ENCODE measurements at places on chromosomes 5 and 9. TPM values are rescaled to one million over a fixed set of nuclear protein-coding genes. Genes with fewer than 3 reads are reported as not detected.
A peak's percentile ranks its signal among the peaks of the same experiment; 100 is the strongest.

GRCh38 chr9:127147251-127147650 is 24.8 kb upstream of the ANGPTL2 start:
- no peaks in the 10 kb centered on the region for H3K36me3 ChIP-seq
- H3K4me3 ChIP-seq: no peak overlapping the region
- H3K4me1 ChIP-seq: no peaks in the 10 kb centered on the region
- peaks cover 19% of the 10 kb centered on the region for H3K27me3 ChIP-seq
- DNase-seq: no peak
- no peak overlapping the region for H3K27ac ChIP-seq

Gene GRM6
- not detected for total RNA-seq

- H3K27me3 ChIP-seq: no peaks in the 10 kb centered on the region
- no peak overlapping the region for H3K4me3 ChIP-seq
- no peaks in the 10 kb centered on the region for H3K4me1 ChIP-seq
- no peak for DNase-seq
- no peak overlapping the region for H3K27ac ChIP-seq
- H3K36me3 ChIP-seq: no peaks in the 10 kb centered on the region
Observed at GRCh38 chr9:107734256-107735013, 244.9 kb upstream of the KLF4 start.

DNA sequence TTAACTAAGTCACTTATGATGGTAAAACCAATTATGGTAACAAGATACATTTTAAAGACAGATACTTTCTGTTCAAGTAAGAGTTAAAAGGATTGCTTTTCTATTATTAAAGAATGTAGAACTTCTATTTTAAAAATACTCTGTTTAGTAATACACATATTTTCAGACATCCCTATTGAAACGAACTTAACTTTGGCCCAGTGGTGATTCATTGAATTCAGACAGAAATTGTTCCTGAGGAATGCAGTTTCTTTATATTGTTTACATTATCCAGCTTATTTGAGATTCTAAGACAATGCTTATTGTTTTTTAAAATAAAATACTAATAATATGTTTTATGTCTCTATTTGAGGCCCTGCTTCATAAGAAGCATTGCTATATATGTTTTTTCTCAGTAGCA is 816.4 kb downstream of the SEMA5A start:
- H3K4me3 ChIP-seq: no peak overlapping the region
- H3K4me1 ChIP-seq: no peaks in the 10 kb centered on the region
- H3K36me3 ChIP-seq: no peaks in the 10 kb centered on the region
- no peaks in the 10 kb centered on the region for H3K27me3 ChIP-seq
- DNase-seq: no peak

Gene SV2C
- total RNA-seq: 0.23 TPM

Gene OCLN
- total RNA-seq: 2.8 TPM

Gene PCDHGA8
- total RNA-seq: not detected

- peaks cover 9% of the 10 kb centered on the region for H3K4me1 ChIP-seq
- no peak overlapping the region for H3K4me3 ChIP-seq
- peaks cover 3% of the 10 kb centered on the region for H3K36me3 ChIP-seq
- peaks cover 13% of the 10 kb centered on the region for H3K27me3 ChIP-seq
- DNase-seq: no peak
Observed at GRCh38 chr5:40046792-40047191, 622.0 kb upstream of the DAB2 start.

DNA sequence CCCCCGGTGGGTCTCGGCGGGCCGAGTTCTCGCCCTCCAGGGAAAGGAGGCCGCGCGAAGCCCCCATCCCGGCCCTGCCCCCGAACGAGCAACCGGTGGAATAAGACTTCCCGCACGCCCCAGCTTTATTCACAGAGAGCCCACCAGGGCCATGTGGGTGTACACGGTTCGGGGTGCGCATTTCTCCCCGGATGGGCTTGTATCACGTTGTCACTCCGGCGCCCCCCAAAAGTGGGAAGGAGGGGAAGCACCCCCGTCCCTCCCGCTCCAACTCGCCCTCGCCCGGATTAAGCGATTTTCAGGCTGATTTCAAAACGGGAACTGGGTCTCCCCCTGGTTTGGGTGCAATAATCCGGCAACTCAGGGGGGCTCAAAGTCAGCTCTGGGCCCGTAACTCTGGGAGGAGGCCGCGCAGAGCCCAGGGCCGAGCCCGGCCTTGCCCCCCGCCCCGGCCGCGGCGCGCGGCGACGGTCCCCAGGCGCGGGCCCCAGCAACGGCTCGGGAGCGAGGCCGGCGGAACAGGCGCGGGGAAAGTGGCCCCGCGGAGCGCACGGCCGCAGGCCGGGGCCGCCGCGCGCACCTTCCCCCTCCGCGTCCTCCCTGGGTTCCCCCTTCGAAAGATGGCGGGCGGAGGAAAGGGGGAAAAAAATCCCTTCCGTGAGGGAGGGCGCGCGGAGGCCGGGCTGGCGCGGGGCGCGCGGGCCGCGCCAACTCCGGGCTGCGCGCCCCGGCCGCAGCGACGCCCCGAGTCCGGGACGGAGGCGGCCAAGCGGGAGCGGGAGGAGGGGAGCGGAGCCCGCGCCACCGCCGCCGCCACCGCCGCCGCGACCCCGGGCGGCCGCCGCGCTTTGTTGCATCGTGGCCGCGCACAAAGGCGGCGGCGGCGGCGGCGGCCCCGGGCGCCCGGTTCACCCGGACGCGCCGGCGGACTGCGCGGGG is 644 bp downstream of the BRD3 start:
- peaks cover 40% of the 10 kb centered on the region for H3K4me1 ChIP-seq
- H3K27ac ChIP-seq: no peak overlapping the region
- H3K36me3 ChIP-seq: no peaks in the 10 kb centered on the region
- peak overlapping the region; percentile 97 for H3K4me3 ChIP-seq
- H3K27me3 ChIP-seq: peaks cover 14% of the 10 kb centered on the region
